Amniotic epithelial cell (primary cell): ENCODE measurements at places on chromosomes 11 and 22.

DNA sequence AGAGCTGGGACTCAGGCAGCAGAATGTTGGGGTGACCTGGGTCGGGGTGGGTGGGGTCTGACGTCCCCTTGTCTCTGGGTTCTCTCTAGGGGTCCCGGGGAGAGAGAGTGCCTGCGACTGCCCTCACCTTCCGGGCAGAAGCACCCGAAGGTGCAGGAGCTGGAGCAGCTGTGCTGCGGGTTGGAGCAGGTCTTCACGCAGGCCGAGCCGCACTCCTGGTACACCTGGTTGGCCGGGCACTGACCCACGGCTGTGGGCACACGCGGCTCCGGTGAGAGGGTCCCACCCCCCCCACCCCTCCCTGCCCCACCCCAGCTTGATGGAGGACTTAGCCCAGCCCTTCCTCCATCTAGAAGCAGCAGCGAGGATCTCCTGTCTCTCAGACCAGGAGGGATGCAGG is 6.4 kb downstream of the MUC6 start:
- DNase-seq = no peak

DNA sequence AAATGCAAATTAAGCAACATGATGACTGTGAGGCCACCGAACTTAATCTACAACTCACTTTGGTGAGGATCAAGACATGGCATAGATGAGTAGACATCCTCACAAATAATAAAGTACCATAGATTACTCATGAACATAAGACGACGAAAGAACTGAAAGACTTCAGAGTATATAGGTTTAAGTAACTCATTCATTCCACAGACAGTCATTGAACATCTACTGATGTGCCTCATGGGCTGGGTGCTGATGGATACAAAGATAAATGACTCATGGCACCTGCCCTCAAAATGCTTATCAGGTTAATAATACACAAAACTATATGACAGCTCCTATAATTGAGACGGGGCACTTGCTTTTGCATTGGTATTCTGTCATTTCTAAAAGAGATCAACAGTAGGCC is 63.3 kb downstream of the ZC3H12C start:
- no peak for DNase-seq

- no peak for DNase-seq
These were observed 8.9 kb downstream of the KCNJ11 start for GRCh38 chr11:17379383-17380180.

GRCh38 chr11:36427079-36427478 is 83.0 kb downstream of the TRAF6 start:
- DNase-seq = no peak

DNA sequence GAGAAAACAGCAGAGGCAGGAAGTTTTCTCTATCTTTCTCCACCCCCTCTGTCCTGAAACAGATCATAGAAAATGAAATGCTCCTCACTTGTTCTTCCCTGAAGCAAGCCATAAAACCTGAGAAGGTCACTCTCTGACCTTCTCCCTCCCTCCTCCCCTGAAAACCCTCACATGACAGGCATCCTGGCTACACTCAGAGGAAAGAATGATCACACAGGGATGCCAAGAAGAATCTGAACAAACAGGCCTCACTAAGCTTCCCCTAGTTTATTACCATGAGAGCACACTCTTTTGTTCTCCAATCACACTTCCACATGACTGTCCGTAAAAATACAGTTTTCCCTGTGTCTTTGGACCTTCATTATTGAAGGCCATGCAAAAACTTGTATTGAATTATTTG is 300.1 kb downstream of the BUD13 start:
- no peak for DNase-seq

GRCh38 chr11:27304514-27304913 is 58.5 kb downstream of the CCDC34 start:
- DNase-seq = no peak

DNA sequence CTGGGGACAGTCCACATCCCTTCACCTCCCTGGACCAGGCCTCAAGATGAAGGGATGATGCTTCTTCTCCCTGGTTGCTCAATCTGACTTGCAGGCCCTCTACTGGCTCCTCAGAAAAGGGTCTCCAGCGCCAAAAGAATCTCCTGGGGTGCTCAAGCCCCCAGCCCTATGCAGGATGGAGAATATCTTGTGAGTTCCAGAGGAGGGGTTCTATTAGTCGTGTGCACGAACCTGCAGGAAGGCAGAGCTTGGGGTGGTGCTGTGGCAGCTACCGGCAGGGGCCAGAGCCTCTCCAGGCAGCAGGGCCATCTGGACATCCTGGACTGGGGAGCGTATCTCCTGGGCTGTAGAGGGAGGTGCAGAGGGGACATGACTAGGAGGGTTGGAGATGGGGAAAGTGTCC is 1339.5 kb downstream of the BRD1 start:
- DNase-seq = no peak

DNA sequence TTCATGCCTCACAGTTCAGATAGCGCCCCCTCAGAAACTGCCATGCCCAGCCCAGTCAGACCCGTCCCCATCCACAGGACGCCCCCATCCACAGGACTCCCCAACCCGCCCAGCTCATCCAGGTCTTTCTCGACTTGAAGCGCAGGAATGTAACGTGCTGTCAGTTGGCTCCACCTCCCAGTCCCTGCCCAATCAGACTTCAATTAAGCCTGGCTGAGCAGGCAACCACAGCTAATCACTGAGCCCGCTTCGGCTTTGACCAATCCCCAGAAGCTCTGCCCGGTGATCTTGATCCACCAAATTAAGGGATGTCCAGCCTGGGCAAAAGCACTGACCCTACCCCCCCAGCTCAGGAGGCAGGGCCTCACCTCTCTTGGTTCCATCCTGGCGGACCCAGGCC is 10.5 kb upstream of the MFNG start:
- peak; percentile 91 for DNase-seq

GRCh38 chr22:40258501-40258915 is 80.8 kb downstream of the TNRC6B start:
- peak; percentile 74 for DNase-seq

GRCh38 chr11:118645066-118645715 is 34.3 kb downstream of the TREH start:
- no peak for DNase-seq

- no peak for DNase-seq
These were observed 198.2 kb downstream of the TENM4 start for GRCh38 chr11:79242616-79243015.

- DNase-seq = peak; percentile 71
These were observed 2.9 kb upstream of the TUBGCP6 start for GRCh38 chr22:50247748-50248147.

- DNase-seq = no peak
These were observed 10.8 kb downstream of the DNAL4 start for GRCh38 chr22:38783095-38783615.

GRCh38 chr11:64898076-64898445 is 18.9 kb downstream of the ATG2A start:
- no peak for DNase-seq

- DNase-seq = no peak
These were observed 802.4 kb downstream of the TBC1D22A start for GRCh38 chr22:47564651-47565434.

- no peak for DNase-seq
These were observed 363.6 kb downstream of the BRD1 start for GRCh38 chr22:49464037-49464436.

DNA sequence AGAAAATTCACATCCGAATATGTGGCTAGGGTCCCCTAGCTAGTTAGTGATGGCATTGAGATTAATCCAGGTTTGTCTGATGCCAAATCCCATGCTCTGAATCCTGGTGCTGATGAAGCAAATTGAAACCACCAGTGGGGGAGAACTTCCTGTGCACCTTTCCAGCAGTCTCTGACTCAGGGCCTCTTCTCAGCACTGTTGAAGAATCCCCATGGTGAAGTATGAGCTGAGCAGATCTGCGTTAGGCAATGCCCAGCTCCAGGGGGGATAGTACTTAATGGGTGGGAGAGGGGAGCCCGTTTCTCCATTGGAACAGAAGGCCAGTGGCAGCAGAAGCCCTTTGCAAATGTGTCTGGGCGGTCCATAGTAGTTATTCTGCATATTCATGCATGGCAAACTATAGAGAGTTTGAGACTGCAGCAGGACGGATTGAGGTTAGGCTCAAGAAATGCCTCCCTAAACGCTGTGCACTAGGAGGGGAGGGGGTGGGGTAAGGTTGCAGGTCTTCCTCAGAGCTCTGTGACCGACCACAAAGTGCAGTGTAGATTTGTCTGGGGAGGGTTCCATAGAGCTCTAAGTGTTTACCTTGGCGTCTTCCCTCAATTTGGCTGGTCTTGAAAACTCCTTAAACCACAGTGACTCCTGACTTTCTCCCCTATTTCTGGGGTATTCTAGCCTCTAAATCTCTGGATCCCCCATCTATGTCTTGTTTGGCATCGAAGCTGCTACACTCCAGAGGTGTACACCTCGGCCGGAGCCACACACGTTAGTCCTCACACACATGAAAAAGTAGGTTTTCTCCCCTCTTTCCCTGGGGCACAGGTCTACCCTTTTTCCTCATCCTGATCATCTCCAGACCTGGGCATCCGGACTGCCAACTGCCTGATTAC is 4.8 kb downstream of the POU2F3 start:
- peak; percentile 40 for DNase-seq

- peak; percentile 62 for DNase-seq
These were observed 548.3 kb downstream of the MIAT start for GRCh38 chr22:27205492-27206373.

- DNase-seq = no peak
These were observed 12.1 kb downstream of the BBOX1 start for GRCh38 chr11:27052668-27053067.

GRCh38 chr11:123582992-123583504 is 71.4 kb downstream of the SCN3B start:
- no peak for DNase-seq

- DNase-seq = no peak
These were observed 27.1 kb downstream of the APLP2 start for GRCh38 chr11:130096823-130097222.

- DNase-seq = peak; percentile 60
These were observed 122.6 kb downstream of the CCDC81 start for GRCh38 chr11:86497310-86497709.

- DNase-seq = no peak
These were observed 9.2 kb downstream of the PRR5 start for GRCh38 chr22:44711241-44711560.

GRCh38 chr11:4087551-4087950 is 7.0 kb upstream of the RRM1 start:
- peak; percentile 34 for DNase-seq

DNA sequence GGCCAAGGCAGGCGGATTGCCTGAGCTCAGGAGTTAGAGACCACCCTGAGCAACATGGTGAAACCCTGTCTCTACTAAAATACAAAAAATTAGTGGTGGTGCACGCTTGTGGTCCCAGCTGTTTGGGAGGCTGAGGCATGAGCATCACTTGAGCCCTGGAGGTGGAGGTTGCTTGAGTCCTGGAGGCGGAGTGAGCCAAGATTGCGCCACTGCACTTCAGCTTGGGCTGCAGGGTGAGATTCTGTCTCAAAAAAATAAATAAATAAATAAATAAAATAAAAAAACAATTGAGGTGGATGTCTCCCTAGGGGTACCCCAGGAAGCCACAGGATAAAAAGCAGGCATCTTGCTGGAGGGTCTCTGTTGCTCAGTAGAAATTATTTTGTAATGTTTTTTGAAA is 14.1 kb downstream of the PTPRJ start:
- no peak for DNase-seq

- DNase-seq = no peak
These were observed 941.3 kb downstream of the OPCML start for GRCh38 chr11:132590986-132591385.

GRCh38 chr11:27020751-27021150 is 19.9 kb upstream of the BBOX1 start:
- peak; percentile 74 for DNase-seq

DNA sequence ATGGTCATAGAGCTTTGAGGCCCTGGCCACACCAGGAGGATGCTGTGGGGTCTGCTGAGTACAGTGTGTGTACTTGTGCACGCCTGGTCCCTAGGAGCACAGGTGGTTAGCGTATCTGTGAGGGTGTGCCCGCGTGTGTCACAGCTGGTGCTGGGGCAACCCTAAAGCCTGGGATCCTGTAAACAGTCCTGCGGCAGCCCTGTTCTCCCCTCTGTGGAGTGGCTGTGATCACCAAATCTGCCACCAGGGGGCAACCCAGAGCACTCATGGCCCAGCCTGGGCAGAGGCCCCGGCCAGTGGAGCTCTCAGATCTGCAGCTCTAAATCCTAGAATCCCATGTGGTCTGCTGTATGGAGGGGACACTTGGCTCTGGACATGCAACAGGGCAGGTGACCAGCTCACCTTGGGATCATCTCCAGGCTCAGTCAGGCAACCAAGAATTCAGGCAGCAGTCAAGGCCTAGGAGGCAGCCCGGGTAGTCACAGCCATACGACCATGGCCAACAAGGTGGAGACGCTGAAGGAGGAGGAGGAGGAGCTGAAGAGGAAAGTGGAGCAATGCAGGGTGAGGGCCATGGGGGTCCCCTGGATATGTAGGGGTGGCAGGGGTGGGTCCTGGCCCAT is 3.9 kb downstream of the SH3BP1 start:
- DNase-seq = peak; percentile 41

- no peak for DNase-seq
These were observed 542.1 kb downstream of the ETS1 start for GRCh38 chr11:128045094-128045725.

DNA sequence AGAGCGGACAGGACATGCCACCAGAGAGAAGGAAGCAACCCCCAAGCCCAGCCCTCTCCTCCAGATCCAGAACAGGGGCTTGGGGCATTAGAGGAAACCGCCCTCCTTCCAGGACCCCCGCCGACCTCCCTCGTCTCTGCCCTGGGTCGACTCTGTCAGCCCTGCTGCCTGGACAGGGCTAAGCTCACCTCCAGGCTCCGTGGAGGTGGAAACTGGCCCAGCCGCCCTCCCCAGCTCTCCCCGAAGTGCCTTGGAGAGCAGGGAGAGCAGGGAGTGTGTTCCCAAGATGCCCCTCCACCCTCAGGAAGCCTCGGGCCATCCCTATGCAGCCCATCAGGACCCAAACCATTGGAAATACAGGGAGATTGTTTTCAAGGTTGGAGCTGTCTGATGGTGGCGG is 26.8 kb downstream of the ANO1 start:
- no peak for DNase-seq

- no peak for DNase-seq
These were observed 79.8 kb upstream of the SC5D start for GRCh38 chr11:121212536-121213361.

GRCh38 chr22:20259327-20259688 is 8.8 kb downstream of the RTN4R start:
- no peak for DNase-seq

DNA sequence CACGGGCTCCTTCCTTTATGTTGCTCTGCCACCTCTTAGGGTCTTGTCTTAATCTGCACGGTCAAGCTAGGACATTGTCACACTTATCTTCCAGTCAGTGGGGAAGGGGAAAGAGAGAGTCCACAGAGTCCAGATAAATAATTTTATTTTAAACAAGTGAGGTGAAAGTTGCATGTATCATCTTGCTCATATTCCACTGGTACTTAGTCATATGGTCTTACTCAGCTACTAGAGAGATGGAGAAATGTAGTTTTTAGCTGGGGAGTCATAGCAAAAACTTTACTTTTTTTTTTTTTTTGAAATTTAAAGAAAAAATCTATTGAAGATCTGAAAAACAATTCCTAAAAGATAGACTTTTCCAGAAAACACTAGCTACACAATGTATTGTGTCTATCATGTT is 29.0 kb downstream of the PDE3B start:
- DNase-seq = peak; percentile 50
